Activated CD8-positive, alpha-beta memory T cell treated with anti-CD3 and anti-CD28 coated beads, Interleukin-2, amount 10 ng/mL, durations not matched to agents 7 days and 5 days (primary cell): ENCODE measurements at places on chromosomes 5 and 9. TPM values are rescaled to one million over a fixed set of nuclear protein-coding genes. Genes with fewer than 3 reads are reported as not detected.

The GDNF gene
- not detected for total RNA-seq

DNA sequence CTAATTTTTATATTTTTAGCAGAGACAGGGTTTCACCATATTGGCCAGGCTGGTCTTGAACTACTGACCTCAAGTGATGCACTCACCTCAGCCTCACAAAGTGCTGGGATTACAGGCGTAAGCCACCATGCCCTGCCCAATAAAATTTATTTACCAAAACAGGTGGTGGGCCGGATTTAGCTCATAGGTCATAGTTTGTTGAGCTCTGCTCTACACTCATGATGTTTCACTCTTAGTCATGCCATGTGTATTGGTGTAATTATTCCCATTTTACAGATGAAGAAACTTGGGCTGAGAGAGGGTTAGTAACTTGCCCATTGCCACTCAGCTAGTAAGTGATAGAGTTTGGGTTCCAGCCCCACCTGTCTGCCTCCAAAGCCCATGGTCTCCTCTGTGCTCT lies 93.1 kb upstream of the WWC1 start:
- no peak for DNase-seq
- H3K4me1 ChIP-seq: no peaks in the 10 kb centered on the region
- no peaks in the 10 kb centered on the region for H3K27me3 ChIP-seq
- no peaks in the 10 kb centered on the region for H3K36me3 ChIP-seq

DNA sequence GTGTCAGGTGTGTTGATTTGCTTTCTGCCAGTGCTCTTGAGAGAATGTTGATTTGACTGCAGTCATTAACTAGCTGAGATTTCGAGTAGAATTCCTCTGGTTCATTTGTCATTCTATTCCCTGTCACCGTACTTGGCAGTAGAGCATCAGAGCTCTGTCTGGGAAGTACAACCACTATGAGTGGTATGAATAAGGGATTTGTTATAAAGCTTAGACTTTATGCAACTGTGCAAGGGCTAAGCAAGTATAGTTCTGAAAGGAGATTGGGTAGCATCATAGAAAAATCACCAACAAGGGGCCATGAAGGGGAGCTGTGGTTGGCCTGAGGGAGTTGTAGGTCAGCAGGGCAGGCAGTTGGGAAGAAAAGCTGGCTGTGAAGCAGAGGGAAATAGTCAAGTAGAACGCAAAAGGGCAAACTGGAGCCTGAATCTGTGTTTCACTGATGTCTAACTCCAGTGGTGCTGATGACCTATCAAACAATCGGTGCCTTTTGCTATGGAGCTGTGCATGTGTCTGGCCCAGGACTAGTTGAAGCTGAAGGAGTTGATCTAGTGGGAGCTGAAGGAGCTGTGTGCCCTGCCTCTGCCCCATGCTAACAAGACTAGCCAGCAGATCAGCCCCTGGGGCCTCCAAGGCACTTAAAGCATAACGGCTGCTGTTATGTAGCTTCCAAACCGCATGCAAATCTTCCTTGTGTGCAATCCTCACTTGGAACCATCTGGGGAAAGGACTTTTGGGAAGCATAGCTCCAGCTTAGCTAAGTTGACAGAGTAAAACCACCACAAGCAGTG lies 110.0 kb downstream of the SLC28A3 start:
- H3K4me1 ChIP-seq: no peaks in the 10 kb centered on the region
- peaks cover 7% of the 10 kb centered on the region for H3K27me3 ChIP-seq
- no peak overlapping the region for H3K27ac ChIP-seq
- H3K4me3 ChIP-seq: no peak overlapping the region
- no peak for DNase-seq

GRCh38 chr5:179378441-179379271 lies 33.4 kb upstream of the ADAMTS2 start:
- DNase-seq: no peak
- no peak overlapping the region for H3K27ac ChIP-seq
- no peaks in the 10 kb centered on the region for H3K36me3 ChIP-seq
- H3K4me3 ChIP-seq: no peak overlapping the region

GRCh38 chr5:137462265-137462590 lies 36.9 kb downstream of the SPOCK1 start:
- no peak overlapping the region for H3K4me3 ChIP-seq
- no peaks in the 10 kb centered on the region for H3K4me1 ChIP-seq
- H3K36me3 ChIP-seq: no peaks in the 10 kb centered on the region
- DNase-seq: no peak
- H3K27ac ChIP-seq: no peak overlapping the region
- H3K27me3 ChIP-seq: peaks cover 8% of the 10 kb centered on the region

GRCh38 chr9:122134822-122135528 lies 24.6 kb downstream of the NDUFA8 start:
- no peak overlapping the region for H3K4me3 ChIP-seq
- H3K36me3 ChIP-seq: no peaks in the 10 kb centered on the region
- DNase-seq: no peak
- no peaks in the 10 kb centered on the region for H3K4me1 ChIP-seq
- peaks cover 11% of the 10 kb centered on the region for H3K27me3 ChIP-seq
- no peak overlapping the region for H3K27ac ChIP-seq
